Endodermal cell (in vitro differentiated cells): ENCODE measurements at places on chromosomes 4 and X. TPM values are rescaled to one million over a fixed set of nuclear protein-coding genes. Genes with fewer than 3 reads are reported as not detected.
A peak's percentile ranks its signal among the peaks of the same experiment; 100 is the strongest.

Gene VEGFD
- total RNA-seq, result 0.25 to 0.27 TPM in 2 of 3 replicates, not detected in the other

Gene LONRF3
- total RNA-seq, result 1.7 and 2.5 TPM in 2 replicates

Gene SMIM10L2A
- 3.6 and 3.8 TPM in 2 replicates for total RNA-seq

Gene CYBB
- not detected in 2 replicates for total RNA-seq

Gene GLOD5
- not detected in 2 replicates for total RNA-seq

Gene POU4F2
- not detected in 2 replicates for total RNA-seq

Gene HSFX2
- 0.50 TPM in 1 of 2 replicates, not detected in the other for total RNA-seq

Gene GYG2
- total RNA-seq, result 95.8 and 108 TPM in 2 replicates

DNA sequence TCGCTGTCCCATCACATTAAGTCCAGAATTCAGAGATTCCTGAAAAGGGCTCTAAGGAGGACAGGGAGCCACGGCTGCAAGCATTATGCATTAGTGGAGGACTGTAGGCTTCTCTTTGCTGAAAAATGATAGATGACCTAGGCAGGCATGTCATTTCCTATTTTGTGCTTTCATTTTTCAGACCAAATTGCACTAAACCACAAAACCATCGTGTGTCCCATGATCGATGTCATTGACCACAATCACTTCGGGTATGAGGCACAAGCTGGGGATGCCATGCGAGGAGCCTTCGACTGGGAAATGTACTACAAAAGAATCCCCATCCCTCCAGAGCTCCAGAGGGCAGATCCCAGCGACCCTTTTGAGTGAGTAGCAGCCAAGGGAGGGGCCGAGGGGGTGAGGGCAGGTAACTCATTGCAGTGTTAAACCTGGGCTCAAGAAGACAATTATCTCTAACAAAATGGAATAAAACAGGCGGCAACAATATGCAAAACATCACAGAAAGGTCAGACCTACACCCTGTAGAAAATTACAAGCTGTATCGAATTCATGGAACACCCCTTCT is 355.2 kb upstream of the GALNT7 start:
- peaks cover 3% of the 10 kb centered on the region for H3K4me1 ChIP-seq
- H3K4me3 ChIP-seq, result no peak overlapping the region
- H3K27ac ChIP-seq, result no peak overlapping the region
- no peak for DNase-seq
- no peaks in the 10 kb centered on the region for H3K36me3 ChIP-seq
- no peaks in the 10 kb centered on the region for H3K27me3 ChIP-seq

DNA sequence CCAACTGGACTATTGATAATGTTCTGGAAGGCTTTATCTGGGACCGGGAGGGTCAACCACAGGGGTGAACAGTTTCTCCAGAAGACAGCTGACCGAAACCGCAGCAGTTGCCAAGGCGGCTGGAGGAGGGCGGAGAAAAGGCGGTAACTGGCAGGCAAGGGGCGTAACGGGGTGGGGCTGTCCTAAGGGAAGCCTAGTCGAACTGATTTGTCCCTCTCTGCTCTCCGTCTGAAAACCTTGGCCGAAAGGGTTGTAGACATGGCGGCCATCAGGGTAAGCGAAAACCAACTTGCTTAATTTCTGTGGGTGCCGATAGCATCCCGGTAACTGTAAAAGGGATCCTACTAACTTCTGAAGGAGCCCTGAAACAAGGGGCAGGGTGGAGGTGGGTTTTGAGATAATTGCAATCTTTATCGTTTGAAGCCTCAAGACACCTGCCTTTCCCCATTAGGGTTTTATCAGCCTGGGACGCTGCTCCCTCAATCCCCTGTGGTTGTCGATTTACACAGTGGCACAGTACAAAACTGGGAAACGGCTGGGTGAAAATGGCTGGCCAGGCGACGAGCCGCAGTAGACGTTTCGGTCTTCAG is at the start of gene APOOL:
TSS of gene APOOL (plus strand) at position 223 of the 590 bp plus-strand sequence. CDS start at position 259, 36 bp downstream.
- H3K27ac ChIP-seq, result no peak within 1 kb of the TSS
- H3K27me3 ChIP-seq, result no peaks in the 10 kb centered on the region
- no peaks in the 10 kb centered on the region for H3K36me3 ChIP-seq
- peak within 1 kb of the TSS; percentile 92 for H3K4me3 ChIP-seq

DNA sequence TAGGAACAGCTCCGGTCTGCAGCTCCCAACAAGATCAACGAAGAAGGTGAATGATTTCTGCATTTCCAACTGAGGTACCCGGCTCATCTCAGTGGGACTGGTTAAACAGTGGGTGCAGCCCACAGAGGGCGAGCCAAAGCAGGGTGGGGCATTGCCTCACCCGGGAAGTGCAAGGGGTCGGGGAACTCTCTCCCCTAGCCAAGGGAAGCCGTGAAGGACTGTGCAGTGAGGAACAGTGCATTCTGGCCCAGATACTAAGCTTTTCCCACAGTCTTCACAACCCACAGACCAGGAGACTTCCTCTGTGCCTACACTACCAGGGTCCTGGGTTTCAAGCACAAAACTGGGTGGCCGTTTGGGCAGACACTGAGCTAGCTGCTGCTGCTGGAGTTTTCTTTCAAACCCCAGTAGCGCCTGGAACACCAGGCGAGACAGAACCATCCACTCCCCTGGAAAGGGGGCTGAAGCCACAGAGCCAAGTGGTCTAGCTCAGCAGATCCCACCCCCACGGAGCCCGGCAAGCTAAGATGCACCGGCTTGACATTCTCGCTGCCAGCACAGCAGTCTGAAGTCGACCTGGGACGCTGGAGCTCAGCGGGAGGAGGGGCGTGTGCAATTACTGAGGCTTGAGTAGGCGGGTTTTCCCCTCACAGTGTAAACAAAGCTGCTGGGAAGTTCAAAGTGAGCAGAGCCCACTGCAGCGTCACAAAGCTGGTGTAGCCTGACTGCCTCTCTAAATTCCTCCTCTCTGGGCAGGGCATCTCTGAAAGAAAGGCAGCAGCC is 84.6 kb downstream of the THOC2 start:
- H3K27me3 ChIP-seq, result no peaks in the 10 kb centered on the region
- H3K4me3 ChIP-seq, result peak overlapping the region; percentile 62
- H3K27ac ChIP-seq, result peak overlapping the region; percentile 32
- H3K36me3 ChIP-seq, result peaks cover 15% of the 10 kb centered on the region

DNA sequence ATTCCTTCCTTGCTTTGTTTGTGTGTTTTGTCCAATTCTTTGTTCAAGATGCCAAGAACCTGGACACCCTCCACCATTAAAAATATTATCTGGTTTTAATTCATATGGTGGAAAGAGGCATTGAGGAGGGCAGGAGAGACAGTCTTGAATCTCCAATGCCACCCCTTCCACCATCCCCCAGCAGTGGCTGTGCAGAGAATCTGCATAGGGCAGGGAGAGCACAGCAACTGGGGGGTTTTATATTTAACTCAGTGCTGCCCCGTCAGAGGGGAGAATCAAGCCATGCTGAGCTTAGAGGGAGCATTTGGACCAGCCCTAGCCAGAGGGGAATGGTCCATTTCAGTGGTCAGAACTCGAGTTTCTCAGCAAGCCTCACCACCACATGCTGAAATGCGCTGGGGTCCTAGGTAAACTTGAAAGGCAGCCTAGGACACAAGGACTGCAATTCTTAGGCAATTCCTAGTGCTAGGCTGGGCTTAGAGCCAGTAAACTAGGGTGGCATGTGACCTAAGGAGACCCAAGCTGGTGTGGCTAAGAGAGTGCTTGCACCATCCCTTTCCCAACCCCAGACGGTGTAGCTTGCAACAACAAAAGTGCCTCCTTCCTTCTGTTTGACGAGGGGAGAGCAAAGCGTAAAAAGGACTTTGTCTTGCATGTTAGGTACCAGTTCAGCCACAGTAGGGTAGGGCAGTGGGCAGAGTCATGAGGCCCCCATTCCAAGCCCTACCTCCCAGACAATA is 34.2 kb downstream of the CCDC158 start:
- H3K4me1 ChIP-seq, result no peaks in the 10 kb centered on the region
- H3K27ac ChIP-seq, result no peak overlapping the region
- H3K4me3 ChIP-seq, result no peak overlapping the region
- DNase-seq, result no peak

DNA sequence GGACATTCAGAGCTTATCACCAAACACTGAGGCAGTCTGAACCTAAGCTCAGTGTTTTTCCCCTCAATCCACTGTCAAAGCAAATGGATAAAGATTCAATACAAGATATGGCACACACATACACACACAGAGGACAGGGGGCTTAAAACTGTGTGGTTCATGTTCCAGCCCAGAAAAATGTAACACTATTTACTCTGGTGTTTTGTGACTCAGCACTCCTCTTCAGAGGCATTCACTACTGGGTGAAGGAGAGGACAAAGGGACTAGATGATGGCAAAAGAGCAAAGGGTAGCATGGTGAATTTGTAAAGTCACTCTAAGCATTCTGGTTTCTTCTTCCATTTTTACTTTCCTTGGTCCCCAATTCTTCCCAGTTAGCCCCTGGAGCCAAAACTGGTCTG is 120.3 kb downstream of the ARHGEF9 start:
- no peak overlapping the region for H3K4me3 ChIP-seq
- H3K4me1 ChIP-seq, result no peaks in the 10 kb centered on the region
- no peak overlapping the region for H3K27ac ChIP-seq
- no peak for DNase-seq

- no peak for DNase-seq
- H3K27ac ChIP-seq, result no peak overlapping the region
- no peak overlapping the region for H3K4me3 ChIP-seq
- no peaks in the 10 kb centered on the region for H3K36me3 ChIP-seq
Measured at GRCh38 chrX:122094611-122095010, 1047.2 kb downstream of the GLUD2 start.

DNA sequence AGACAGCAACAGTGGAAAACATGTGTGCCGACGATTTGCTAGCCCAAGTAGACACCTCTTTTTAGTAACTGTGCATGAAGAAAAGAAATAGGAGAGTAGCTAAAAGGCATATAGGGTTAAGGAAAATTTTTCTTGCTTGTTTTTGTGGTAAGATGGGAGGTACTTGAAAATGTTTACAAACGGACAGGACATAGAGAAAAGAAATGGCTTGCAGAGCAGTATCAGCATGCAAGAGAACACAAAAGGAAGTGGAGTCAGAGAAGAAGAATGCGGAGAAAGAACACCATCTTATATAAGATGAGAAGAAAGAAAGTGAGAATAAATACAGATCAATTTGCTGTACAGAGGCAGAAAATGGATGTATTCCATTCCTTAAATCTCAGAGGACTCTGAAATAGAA is 263.7 kb upstream of the ETNPPL start:
- no peaks in the 10 kb centered on the region for H3K27me3 ChIP-seq
- no peaks in the 10 kb centered on the region for H3K36me3 ChIP-seq
- no peaks in the 10 kb centered on the region for H3K4me1 ChIP-seq
- no peak for DNase-seq
- H3K4me3 ChIP-seq, result no peak overlapping the region
- no peak overlapping the region for H3K27ac ChIP-seq

GRCh38 chrX:41733939-41734338 is 10.0 kb downstream of the GPR82 start:
- no peak for DNase-seq
- H3K4me3 ChIP-seq, result no peak overlapping the region
- no peak overlapping the region for H3K27ac ChIP-seq
- H3K27me3 ChIP-seq, result no peaks in the 10 kb centered on the region

GRCh38 chr4:3699261-3699660 is 66.9 kb upstream of the ADRA2C start:
- DNase-seq, result no peak
- H3K27ac ChIP-seq, result no peak overlapping the region
- no peak overlapping the region for H3K4me3 ChIP-seq
- H3K36me3 ChIP-seq, result no peaks in the 10 kb centered on the region
- H3K4me1 ChIP-seq, result no peaks in the 10 kb centered on the region

DNA sequence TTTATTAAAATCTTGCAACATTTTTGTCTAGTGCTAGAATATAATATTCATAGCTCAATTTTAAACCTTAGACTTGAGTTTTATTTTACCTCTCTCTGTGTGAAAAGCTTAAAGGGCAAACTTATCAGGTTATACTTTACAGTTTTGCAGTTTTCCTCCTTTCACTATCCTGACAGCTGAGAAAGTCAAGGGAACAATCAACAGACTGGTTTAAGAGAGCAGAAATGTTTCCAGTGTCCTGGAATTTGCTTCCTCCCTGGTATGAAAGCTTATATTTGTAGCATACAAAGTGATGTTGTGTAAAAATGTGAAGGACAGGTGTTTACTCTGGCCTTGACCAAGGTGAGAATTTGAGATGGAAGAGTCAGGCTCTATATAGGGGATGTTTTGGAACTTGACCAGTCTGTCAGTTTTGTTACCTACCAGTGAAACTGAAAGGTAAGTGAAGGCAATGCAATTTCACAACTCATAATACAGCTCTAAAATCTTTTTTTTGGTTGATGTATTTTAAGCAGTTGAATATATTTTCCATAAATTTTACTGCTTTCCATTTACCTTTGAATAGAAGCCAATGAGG is 64.6 kb downstream of the FHIP1A start:
- no peak overlapping the region for H3K27ac ChIP-seq
- no peaks in the 10 kb centered on the region for H3K4me1 ChIP-seq
- DNase-seq, result no peak
- no peaks in the 10 kb centered on the region for H3K27me3 ChIP-seq
- no peak overlapping the region for H3K4me3 ChIP-seq
- H3K36me3 ChIP-seq, result no peaks in the 10 kb centered on the region

DNA sequence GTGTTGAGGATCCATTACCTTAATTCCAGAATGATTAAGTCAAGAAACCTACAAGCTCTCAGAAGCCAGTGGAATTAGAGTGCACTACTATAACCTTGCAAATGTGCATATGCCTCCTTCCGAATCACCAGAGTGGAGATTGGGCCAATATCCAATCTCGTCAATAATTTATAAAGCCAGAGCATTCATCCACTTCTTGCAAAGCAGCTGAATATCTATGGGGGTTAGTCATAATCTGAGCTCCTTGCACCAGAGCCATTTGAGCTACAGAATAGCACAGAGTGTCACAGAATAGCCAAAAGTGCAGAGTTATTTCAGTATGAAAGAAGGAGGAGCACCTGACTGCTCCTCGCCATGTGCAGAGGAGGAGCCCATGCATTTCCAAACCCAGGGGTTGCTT is 69.2 kb upstream of the MTM1 start:
- H3K4me3 ChIP-seq, result no peak overlapping the region
- H3K4me1 ChIP-seq, result no peaks in the 10 kb centered on the region
- H3K27ac ChIP-seq, result no peak overlapping the region
- DNase-seq, result no peak
- H3K27me3 ChIP-seq, result no peaks in the 10 kb centered on the region

DNA sequence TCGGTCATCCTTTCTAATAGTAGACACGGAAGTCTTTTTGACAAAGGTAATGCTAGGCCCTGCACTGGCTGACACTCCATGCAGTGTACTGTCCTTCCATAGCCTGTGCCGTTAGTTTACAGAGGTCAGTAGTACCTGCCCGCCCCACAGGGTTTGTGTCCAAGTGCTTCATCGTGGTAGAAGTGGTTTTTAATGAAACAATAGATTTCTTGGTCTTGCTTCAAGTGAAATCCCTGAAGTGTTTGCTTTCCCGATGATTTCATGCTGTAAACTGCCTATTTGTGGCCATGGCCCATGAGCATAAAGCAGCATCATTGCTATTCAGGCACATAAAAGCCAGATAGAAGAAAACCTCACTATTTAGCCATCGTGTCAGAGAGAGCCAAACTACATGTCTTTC is 139.3 kb downstream of the GPR143 start:
- no peak overlapping the region for H3K27ac ChIP-seq
- no peaks in the 10 kb centered on the region for H3K27me3 ChIP-seq
- DNase-seq, result no peak
- H3K4me3 ChIP-seq, result no peak overlapping the region
- no peaks in the 10 kb centered on the region for H3K36me3 ChIP-seq

- H3K4me1 ChIP-seq, result no peaks in the 10 kb centered on the region
- no peaks in the 10 kb centered on the region for H3K36me3 ChIP-seq
- no peak overlapping the region for H3K4me3 ChIP-seq
- no peak overlapping the region for H3K27ac ChIP-seq
- DNase-seq, result no peak
Measured at GRCh38 chrX:65493431-65493830, 41.2 kb downstream of the LAS1L start.
